ENCODE measurements at places on chromosomes 4 and X. TPM values are rescaled to one million over a fixed set of nuclear protein-coding genes. Genes with fewer than 3 reads are reported as not detected.

Gene REELD1
- not detected for total RNA-seq

Gene SMIM31
- total RNA-seq = not detected

Gene TLR10
- total RNA-seq = not detected

Gene RAB41
- total RNA-seq = not detected

Gene TMSB15A
- 2.4 TPM for total RNA-seq

Gene SAP30
- 31.8 TPM for total RNA-seq

Gene GAGE2A
- not detected for total RNA-seq

Gene SPANXA2
- total RNA-seq = not detected

Gene CTAG2
- 0.65 TPM for total RNA-seq

Gene MAGEA12
- not detected for total RNA-seq

Gene SEC24B
- 23.9 TPM for total RNA-seq

Gene SNCA
- total RNA-seq = 27.9 TPM

Gene USP17L12
- total RNA-seq = not detected

Gene LRRC66
- total RNA-seq = 1.5 TPM

Gene USP27X
- 3.6 TPM for total RNA-seq

Gene GRIA2
- not detected for total RNA-seq

Gene FDCSP
- not detected for total RNA-seq

Gene C4orf51
- not detected for total RNA-seq

Gene PCDH18
- 30.0 TPM for total RNA-seq

Gene CFAP47
- total RNA-seq = not detected

Gene REPS2
- 0.37 TPM for total RNA-seq
